ENCODE measurements at places on chromosomes 3 and 15. TPM values are rescaled to one million over a fixed set of nuclear protein-coding genes. Genes with fewer than 3 reads are reported as not detected.

SPTSSB gene
- total RNA-seq, result not detected

RASGRF1 gene
- total RNA-seq, result 0.13 TPM

EBLN2 gene
- total RNA-seq, result 0.38 TPM

DUOXA2 gene
- not detected for total RNA-seq

OXNAD1 gene
- 8.9 TPM for total RNA-seq

GHSR gene
- total RNA-seq, result not detected

ACAN gene
- 1.4 TPM for total RNA-seq

SPRED1 gene
- 8.0 TPM for total RNA-seq

MB21D2 gene
- 4.6 TPM for total RNA-seq

ZKSCAN7 gene
- total RNA-seq, result not detected

CCR8 gene
- not detected for total RNA-seq

ARIH1 gene
- 68.6 TPM for total RNA-seq

TMEM207 gene
- not detected for total RNA-seq

INKA1 gene
- 2.8 TPM for total RNA-seq

Measured in A549 treated with AZD2906 at 1 μM for 4 hours (cell line).